Smooth muscle cell of the pulmonary artery (primary cell): ENCODE measurements at places on chromosomes 11 and 22. TPM values are rescaled to one million over a fixed set of nuclear protein-coding genes. Genes with fewer than 3 reads are reported as not detected.

Gene OR8D4
- not detected in 2 replicates for total RNA-seq

Gene C11orf16
- not detected in 2 replicates for total RNA-seq

Gene OR56A1
- not detected in 2 replicates for total RNA-seq

Gene PANX2
- 2.0 and 2.1 TPM in 2 replicates for total RNA-seq

Gene NELL1
- not detected in 2 replicates for total RNA-seq

Gene CLCF1
- 4.4 and 5.3 TPM in 2 replicates for total RNA-seq
